ENCODE measurements at places on chromosomes 6 and 20.

GRCh38 chr20:15842872-15843271, 730.4 kb downstream of the KIF16B start:
- DNase-seq = no peak

DNA sequence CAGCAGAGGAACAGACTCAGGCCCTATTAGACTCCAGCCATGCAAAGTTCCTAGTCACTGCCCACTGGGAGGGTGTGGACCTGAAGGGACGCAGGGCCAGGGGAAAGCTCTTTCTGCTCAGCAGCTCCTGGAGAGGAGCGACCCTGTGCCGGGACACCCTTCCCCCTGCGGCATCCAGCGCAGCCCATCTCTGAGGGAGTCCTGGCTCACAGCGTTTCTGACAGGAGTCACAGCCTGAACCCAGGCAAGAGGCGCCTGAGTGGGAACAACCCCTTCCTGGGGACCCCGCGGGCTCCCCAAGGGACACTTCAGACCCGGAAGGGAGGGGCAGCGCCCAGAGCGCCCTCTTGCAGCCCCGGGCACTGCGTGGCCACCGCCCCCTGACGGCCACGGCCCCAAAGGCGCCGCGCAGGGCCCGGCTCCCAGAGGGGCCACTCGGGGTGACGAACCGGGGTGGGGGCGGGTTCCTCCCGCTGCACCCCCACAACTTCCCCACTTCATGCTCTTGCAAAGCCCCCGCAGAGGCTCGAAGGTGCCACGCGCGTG, 862 bp downstream of the UCKL1 start:
- peak; percentile 60 for DNase-seq

GRCh38 chr20:17928633-17929311, 39.8 kb downstream of the SNX5 start:
- no peak for DNase-seq

DNA sequence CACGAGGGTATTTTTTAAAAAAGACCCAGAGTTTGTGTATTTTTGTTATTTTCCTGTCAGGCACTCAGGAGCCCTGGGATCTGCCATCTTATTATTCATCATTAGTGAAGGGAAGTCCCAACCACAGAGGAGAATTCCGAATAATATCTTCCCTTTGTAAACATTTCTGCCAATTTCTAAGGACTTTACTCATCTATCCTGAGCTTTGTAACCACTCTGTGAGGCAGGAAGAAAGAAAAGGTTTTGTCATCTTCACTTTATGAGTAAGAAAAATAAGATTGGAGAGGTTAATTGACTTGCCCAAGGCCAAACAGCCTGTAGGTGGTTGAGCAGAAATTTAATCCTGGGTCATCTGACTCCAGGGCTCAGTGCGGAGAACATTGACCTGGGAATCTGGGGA, 23.0 kb upstream of the IYD start:
- DNase-seq = no peak

DNA sequence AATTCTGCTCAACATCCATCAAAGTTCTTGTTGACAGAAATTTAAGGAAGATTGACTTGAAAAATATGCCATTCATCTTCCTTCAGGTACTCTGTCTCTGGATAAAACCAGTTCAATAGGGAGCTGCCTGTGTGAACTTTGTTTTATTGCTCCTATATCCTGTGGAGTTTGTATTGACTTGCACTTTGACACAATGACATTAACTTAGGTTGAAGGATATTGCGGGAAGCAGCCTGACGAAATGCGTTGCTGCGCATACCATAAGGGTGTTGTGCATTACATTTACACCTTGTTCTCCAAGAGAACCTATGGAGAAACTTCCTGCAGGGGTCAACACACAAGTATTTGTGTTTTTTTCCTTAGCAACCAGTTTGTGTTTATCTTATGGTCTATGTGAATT, 185.4 kb upstream of the GRIK2 start:
- DNase-seq = no peak

DNA sequence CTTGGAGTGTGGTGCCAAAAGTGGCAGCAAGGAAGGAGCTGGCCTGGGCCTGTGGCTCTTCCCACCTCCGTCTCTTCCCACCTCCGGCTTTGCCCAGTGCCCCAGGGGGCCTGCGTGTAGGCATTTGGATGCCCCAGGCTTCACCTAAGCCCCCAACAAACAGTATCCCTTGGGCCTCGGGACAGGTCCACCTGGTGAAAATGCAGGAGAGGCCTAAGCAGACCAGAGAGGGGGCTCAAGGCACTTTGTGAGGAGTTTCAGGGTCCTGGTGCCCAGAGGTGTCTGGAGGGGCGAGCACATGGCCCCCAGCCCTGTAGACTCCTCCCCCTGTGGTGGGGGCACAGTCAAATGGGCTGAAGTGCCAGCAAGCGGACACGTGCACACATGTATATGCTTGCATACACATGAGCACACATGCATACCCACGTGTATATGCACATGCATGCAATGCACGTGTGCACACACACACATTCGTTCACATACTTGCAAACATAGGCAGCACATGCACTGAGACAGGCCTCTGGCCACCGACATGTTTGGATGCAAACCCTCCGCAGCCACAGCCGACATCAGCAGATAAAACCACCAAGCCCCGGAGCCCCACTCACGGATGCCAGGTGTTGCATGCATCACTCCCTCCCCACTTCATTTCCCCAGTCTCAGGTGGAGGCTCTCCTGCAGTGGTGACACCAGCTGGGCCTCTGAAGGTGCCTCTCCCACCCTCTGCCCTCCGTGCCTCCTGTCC, 124.5 kb downstream of the TAF4 start:
- DNase-seq = no peak

GRCh38 chr6:167140589-167141474, 16.9 kb downstream of the GPR31 start:
- DNase-seq = no peak
